Caco-2 (cell line): ENCODE measurements at places on chromosomes 6 and 20.

GRCh38 chr6:34267746-34268145 lies 18.9 kb upstream of the SMIM29 start:
- no peak for DNase-seq
- H3K27me3 ChIP-seq, result no peaks in the 10 kb centered on the region
- no peak overlapping the region for H3K4me3 ChIP-seq
- no peaks in the 10 kb centered on the region for H3K36me3 ChIP-seq

- no peak overlapping the region for H3K27ac ChIP-seq
- no peaks in the 10 kb centered on the region for H3K36me3 ChIP-seq
- no peaks in the 10 kb centered on the region for H3K4me1 ChIP-seq
- no peak for DNase-seq
- H3K4me3 ChIP-seq, result no peak overlapping the region
Observed at GRCh38 chr6:11705069-11705468, 73.5 kb downstream of the ADTRP start.

DNA sequence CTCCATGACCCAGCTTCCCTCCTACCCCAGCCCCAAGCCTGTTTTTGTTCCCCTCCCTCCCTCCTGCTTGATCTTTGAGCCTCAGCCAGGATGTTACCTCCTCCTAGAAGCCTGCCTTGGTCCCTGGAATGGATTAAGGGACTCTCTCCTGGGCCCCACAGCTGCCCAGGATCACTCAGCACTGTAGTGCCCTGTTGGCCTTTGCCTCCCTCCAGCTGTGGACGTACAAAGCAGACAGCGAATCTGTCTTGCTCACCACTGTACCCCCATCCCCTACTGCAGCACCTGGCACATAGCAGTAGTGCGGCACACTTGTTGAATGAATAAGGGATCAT lies 11.8 kb upstream of the FAM110A start:
- DNase-seq, result no peak
- no peak overlapping the region for H3K4me3 ChIP-seq
- peaks cover 13% of the 10 kb centered on the region for H3K4me1 ChIP-seq
- no peaks in the 10 kb centered on the region for H3K27me3 ChIP-seq

DNA sequence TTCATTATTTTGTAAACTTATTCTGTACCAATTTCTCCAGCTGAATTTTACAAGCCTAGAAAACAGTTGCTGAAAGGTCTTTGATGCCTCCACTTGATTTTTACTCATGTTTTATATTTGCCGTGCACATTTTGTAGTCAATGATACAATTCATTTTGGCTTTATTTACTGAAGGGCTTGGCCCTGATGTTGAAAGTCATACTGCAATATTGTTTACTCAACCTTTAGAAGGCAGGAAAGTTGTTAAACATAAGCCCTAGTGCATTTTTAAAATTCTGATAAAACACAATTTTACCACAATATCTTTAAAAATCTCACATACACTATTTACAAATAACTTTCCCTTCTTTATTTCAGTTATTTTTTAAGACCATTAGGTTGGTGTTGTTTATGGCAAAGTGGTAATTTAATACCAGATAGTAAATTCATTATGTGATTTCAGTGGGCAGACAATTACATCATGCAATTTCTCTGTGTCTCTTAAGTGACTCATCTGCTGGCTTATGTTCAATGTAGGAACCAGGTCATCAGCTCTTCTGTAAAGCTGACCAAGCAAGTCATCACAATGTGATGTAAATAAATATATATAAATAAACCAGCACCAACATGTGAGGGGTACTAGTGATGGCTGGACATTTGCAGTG lies 121.1 kb upstream of the SLC35B3 start:
- DNase-seq, result no peak
- H3K36me3 ChIP-seq, result no peaks in the 10 kb centered on the region
- H3K27ac ChIP-seq, result no peak overlapping the region
- no peak overlapping the region for H3K4me3 ChIP-seq
- peaks cover 5% of the 10 kb centered on the region for H3K4me1 ChIP-seq
- H3K27me3 ChIP-seq, result no peaks in the 10 kb centered on the region

DNA sequence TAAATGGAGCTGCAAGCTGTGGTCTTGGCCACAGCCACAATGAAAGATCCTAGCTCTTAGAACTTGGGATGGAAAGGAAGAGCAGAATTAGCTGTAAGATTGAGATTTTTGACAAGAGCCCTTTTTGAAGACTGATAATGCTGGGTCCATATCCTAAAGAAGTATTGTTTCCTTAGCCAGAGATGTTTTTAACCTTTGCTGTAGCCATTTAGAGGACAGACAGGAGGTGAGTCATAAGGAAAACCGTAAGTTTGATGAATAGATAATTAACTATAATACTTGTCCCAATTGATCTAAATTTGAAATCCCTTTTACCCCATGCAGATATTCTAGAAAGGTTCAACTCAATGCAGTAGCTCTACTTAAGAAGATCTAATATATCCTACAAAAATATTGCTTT lies 213.7 kb downstream of the HTR1B start:
- no peak overlapping the region for H3K4me3 ChIP-seq
- no peaks in the 10 kb centered on the region for H3K4me1 ChIP-seq
- H3K27ac ChIP-seq, result no peak overlapping the region

DNA sequence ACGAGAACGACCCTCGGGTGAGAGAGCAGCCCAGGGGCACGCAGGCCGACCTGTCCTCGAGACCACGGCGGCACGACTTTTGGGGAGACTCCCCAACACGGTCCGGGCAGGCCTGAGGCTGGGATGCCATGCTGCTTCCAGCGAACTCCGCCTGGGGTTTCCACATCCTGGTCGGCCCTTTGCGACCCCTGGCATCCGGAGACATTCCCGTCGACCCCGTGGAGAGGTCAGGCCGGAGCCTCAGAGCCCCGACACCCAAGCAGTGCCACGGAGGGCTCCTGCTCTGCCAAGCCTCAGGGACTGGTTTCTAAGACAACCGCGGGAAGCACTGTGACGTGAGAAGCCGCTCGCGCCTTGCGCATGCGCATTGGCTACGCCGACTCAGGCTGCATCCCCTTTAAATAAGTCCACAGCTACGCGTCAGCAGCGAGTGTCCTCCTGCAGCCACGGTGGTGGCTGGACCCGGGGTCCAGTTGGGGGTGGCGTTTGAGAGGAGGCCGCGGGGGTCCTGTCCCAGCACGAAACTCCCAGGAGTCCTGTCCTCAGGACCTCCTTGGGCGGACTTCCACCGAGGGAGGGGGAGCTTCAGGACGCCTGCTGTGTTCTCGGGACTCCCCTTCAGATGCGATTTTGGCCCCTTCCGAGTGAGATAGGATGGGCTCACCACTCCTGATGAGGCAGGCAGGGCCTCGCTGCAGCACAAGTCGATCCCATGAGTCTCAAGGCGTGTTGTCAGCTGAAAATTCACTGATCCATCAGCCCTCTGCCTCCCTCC lies 1089.3 kb upstream of the DEFB115 start:
- DNase-seq, result peak; percentile 40
- H3K36me3 ChIP-seq, result no peaks in the 10 kb centered on the region
- H3K27ac ChIP-seq, result no peak overlapping the region
- H3K4me3 ChIP-seq, result no peak overlapping the region
- no peaks in the 10 kb centered on the region for H3K27me3 ChIP-seq

GRCh38 chr20:49885558-49886332 lies 29.6 kb downstream of the SPATA2 start:
- H3K4me3 ChIP-seq, result no peak overlapping the region
- H3K27me3 ChIP-seq, result no peaks in the 10 kb centered on the region
- DNase-seq, result peak; percentile 31
- H3K36me3 ChIP-seq, result peaks cover 3% of the 10 kb centered on the region; the same call in 1 of the 2 replicates
- no peak overlapping the region for H3K27ac ChIP-seq
- H3K4me1 ChIP-seq, result no peaks in the 10 kb centered on the region

GRCh38 chr6:56637640-56638039 lies 5.0 kb downstream of the DST start:
- H3K27me3 ChIP-seq, result no peaks in the 10 kb centered on the region
- 0 out of 2 replicates have a peak, but pooled peaks cover 6% of the 10 kb centered on the region for H3K4me1 ChIP-seq
- no peak overlapping the region for H3K4me3 ChIP-seq
- no peak overlapping the region for H3K27ac ChIP-seq

DNA sequence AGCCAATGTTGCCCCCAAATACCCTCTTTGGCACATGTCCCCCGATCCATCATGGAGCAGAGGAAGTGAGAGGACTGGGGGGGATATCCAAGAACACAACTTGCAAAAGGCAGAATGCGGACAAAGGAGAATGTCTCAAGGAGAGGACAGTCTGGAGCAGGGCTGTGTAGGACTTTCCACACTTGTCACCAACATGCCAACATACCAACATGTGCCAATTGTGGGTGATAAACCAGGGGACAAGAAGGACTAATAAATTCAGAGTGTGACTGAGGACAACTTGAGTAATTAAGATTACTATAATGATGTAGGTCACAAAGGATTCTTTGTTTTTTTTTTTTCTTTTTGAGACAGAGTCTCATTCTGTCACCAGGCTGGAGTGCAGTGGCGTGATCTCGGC lies 8.8 kb downstream of the SLC26A8 start:
- H3K27ac ChIP-seq, result no peak overlapping the region
- H3K4me3 ChIP-seq, result no peak overlapping the region
- H3K27me3 ChIP-seq, result no peaks in the 10 kb centered on the region
- DNase-seq, result no peak
- H3K4me1 ChIP-seq, result peaks cover 9% of the 10 kb centered on the region; the same call in 1 of the 2 replicates

GRCh38 chr6:42556462-42556861 lies 7.4 kb upstream of the UBR2 start:
- H3K27ac ChIP-seq, result no peak overlapping the region
- peaks cover 5% of the 10 kb centered on the region for H3K4me1 ChIP-seq
- H3K27me3 ChIP-seq, result no peaks in the 10 kb centered on the region
- no peaks in the 10 kb centered on the region for H3K36me3 ChIP-seq
- no peak overlapping the region for H3K4me3 ChIP-seq

DNA sequence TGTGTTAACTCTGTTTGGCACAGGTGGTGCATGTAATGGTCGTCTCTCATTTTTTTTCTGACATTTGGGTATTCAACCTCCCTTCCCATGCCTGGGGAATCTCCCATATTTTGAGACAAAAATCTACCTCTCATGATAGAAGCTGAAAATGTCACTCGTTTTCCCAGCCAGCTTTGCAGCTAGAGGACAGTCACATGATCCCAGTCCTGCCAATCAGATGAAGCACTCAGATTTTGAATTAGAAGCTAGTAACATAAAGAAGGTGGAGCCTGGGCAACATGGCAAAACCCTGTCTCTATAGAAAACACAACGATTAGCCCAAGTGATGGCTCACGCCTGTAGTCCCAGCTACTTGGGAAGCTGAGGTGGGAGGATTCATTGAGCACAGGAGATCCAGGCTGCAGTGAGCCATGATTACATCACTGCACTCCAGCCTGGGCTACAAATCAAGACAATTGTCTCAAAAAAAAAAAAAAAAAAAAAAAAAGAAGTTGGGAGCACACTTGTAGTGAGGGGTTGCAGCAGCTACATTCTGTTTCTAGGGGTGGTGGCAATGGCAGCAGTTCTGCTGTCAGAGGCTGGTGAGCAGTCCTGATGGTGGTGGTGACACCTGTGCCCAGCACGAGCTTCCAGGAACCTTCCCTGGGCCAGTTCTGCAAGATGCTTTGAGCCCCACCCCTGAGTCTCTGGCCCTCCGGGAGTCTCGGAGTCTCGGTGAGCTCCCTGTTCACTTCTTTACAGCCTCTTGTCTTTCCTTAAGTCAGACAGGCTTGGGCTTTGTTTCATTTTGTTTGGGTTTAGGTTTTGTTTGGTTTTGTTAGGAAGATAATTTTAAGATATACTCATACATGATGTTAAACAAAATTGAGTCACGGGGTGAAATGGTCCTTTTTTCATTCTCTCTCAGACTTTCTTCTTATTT lies 94.1 kb upstream of the KCNG1 start:
- no peaks in the 10 kb centered on the region; the same call in 1 of the 2 replicates for H3K27me3 ChIP-seq
- H3K36me3 ChIP-seq, result no peaks in the 10 kb centered on the region
- H3K27ac ChIP-seq, result no peak overlapping the region
- H3K4me3 ChIP-seq, result no peak overlapping the region
- no peaks in the 10 kb centered on the region for H3K4me1 ChIP-seq

- H3K4me3 ChIP-seq, result no peak overlapping the region
- H3K27me3 ChIP-seq, result no peaks in the 10 kb centered on the region
- H3K36me3 ChIP-seq, result no peaks in the 10 kb centered on the region
- no peak for DNase-seq
Observed at GRCh38 chr6:126253431-126253830, 86.5 kb upstream of the CENPW start.

DNA sequence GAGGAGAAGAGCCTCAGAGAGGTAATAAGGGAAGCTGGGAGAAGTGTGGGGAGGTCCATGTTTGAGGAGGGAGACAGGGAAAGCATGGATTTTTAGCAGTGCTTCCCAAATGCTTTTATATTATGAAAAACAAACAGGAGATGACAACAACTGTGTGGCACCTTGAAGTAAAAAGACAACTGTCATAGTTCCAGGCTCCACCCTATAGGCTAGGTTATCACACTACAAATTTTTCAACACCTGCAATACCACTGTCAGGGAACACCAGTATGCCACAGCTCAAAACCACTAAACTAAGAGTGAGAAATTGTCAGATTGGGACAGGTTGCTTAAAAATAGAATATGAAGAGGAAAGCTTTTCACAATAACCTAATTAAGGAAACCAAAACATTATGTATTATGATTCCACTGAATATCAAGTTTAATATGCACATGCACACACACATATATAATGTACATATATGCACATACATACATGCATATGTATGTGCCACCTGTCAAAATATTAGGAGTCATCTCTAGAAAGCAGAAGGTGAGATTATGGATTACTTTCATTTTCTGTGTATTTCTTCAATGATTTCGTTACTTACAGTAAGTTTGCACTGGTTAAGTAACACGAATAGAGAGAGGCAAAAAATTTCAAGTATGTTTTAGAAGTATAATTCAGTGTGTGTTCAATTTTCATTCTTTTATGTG lies 261.2 kb downstream of the PTPRK start:
- H3K27me3 ChIP-seq, result no peaks in the 10 kb centered on the region
- no peak overlapping the region for H3K27ac ChIP-seq
- H3K4me1 ChIP-seq, result no peaks in the 10 kb centered on the region; the same call in 1 of the 2 replicates
- H3K4me3 ChIP-seq, result no peak overlapping the region
- no peak for DNase-seq
- 0 out of 2 replicates have a peak, but pooled peaks cover 1% of the 10 kb centered on the region for H3K36me3 ChIP-seq

GRCh38 chr20:33516882-33517281 lies 27.0 kb downstream of the CBFA2T2 start:
- no peaks in the 10 kb centered on the region for H3K36me3 ChIP-seq
- no peak for DNase-seq
- H3K4me1 ChIP-seq, result peaks cover 13% of the 10 kb centered on the region

GRCh38 chr6:112502351-112503090 lies 155.4 kb downstream of the RFPL4B start:
- H3K4me3 ChIP-seq, result no peak overlapping the region
- H3K36me3 ChIP-seq, result no peaks in the 10 kb centered on the region
- no peak overlapping the region for H3K27ac ChIP-seq
- H3K27me3 ChIP-seq, result no peaks in the 10 kb centered on the region
- no peak for DNase-seq

- H3K27me3 ChIP-seq, result no peaks in the 10 kb centered on the region
- no peaks in the 10 kb centered on the region for H3K4me1 ChIP-seq
- no peak for DNase-seq
- no peaks in the 10 kb centered on the region for H3K36me3 ChIP-seq
- no peak overlapping the region for H3K4me3 ChIP-seq
Observed at GRCh38 chr6:147164761-147165160, 39.5 kb upstream of the STXBP5 start.

DNA sequence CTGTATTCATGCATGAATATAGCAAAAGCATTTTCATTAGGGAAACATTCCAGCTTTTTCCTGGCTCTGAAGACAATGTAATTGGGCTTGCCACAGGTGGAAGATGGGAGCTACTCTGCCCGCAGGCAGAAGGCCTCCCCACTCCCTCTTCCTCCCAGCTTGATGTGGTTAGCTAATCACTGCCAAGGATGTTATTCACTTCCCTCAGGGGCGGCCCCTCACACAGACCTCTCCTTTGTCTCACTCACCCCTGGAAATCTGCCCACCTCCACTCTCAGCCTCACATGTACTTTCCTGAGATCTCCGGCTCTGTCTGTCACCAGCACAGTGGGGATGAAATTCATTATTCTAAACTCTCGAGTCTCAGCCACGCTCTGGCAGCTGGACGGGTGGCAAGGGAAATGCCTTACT lies 100.7 kb downstream of the ANKRD60 start:
- H3K36me3 ChIP-seq, result no peaks in the 10 kb centered on the region
- H3K4me3 ChIP-seq, result no peak overlapping the region
- H3K27me3 ChIP-seq, result no peaks in the 10 kb centered on the region; the same call in 1 of the 2 replicates
- no peak for DNase-seq
- H3K27ac ChIP-seq, result no peak overlapping the region
